Frontal cortex (tissue), 4 donors: ENCODE measurements at places on chromosomes 6 and 20. TPM values are rescaled to one million over a fixed set of nuclear protein-coding genes. Genes with fewer than 3 reads are reported as not detected.

MCCD1 gene
- not detected for total RNA-seq

DNA sequence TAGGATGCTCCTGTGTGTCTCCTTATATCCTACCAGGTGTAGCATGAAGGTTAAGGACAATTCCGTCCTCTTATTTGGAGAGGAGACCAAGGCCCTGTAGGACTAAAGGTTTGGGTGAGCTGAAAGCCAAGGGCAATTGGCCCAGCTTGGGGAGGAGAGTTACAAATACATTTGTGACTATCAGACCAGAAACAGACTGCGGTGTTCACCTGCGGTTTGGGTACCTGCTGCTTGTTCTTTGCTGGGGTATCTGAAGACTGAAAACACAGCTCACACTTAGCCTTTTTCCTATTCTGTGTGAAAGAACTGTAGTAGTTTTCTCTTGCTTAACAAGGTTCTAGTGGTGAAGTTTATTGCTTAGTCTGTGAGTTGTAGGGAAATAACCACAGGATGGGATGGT is 55.0 kb downstream of the ESR1 start:
- no peak for DNase-seq

MOCS3 gene
- 9.4 TPM for total RNA-seq

DNA sequence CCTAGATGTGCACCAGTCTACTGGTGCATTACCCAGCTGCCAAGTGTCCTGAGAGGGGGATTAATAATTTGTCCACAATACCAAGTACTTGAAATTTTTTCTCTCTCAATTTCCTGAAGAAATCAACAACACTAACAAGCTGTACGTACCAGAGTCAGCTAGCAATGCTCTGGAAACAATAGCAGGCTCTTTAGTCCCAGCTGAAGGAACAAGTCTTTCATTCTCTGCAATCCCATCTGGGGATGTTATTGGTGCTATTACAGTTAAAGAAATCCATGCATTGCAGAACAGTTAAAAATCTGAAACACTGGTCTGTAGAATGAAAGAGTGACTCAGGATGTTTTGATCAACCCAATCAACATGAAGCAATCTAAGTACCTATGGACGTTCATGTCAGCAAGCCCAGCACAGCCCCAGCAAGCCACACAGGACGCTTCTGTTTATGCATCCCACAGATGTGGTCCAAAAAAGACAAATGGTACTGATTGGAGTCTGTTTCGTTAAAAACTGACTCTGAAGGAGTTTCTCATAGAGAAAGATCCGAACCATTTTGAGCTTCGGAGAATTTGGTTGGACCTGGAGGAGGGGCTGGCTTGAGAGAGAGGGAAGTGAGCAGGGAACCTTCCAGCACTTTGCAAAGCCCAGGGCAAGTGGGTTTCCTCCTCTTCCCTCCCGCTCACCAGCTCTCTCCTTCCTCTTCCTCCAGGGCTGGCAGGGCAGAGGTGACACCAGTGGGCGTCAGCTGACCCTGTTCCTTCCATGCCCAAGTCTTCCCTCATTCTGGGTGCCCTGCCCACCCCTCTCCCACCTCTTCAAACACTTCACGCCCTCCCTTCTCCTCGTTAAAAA is 11.9 kb downstream of the PRR18 start:
- DNase-seq, result no peak

GRCh38 chr6:7170117-7170732 is 62.5 kb downstream of the RREB1 start:
- DNase-seq, result no peak

- DNase-seq, result no peak
Measured at GRCh38 chr20:36623444-36623843, 17.9 kb downstream of the RAB5IF start.

CCHCR1 gene
- 5.7 TPM for total RNA-seq

GRCh38 chr6:7770601-7771000 is 44.7 kb downstream of the BMP6 start:
- no peak for DNase-seq

- DNase-seq, result no peak
Measured at GRCh38 chr6:27375613-27376079, 12.9 kb upstream of the ZNF391 start.

- DNase-seq, result no peak
Measured at GRCh38 chr6:51934098-51934497, 153.3 kb downstream of the PKHD1 start.

GRCh38 chr6:22829070-22829469 is 259.7 kb downstream of the HDGFL1 start:
- no peak for DNase-seq

DNA sequence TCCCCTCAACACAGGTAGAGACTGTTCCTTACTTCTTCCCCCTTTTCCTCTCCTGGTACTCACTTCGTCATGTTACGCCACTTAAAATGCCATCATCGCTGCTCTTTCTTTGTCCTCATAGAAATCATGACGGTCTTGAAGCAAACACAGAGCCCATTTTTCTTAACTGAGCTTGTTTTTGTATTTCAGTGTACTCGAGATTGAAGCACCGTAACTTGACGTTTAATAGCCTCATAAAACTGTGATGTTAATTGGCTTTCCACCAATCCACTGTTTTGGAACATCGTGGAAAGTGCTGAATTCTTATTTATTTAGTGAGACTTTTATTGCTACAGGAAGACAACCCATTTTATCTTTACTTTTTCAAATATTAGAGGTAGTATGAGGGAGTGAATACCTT is 38.7 kb downstream of the DUSP22 start:
- DNase-seq, result no peak

GRCh38 chr6:151093706-151094105 is 146.1 kb upstream of the AKAP12 start:
- no peak for DNase-seq

- no peak for DNase-seq
Measured at GRCh38 chr6:72709431-72709830, 87.6 kb downstream of the KCNQ5 start.

DNA sequence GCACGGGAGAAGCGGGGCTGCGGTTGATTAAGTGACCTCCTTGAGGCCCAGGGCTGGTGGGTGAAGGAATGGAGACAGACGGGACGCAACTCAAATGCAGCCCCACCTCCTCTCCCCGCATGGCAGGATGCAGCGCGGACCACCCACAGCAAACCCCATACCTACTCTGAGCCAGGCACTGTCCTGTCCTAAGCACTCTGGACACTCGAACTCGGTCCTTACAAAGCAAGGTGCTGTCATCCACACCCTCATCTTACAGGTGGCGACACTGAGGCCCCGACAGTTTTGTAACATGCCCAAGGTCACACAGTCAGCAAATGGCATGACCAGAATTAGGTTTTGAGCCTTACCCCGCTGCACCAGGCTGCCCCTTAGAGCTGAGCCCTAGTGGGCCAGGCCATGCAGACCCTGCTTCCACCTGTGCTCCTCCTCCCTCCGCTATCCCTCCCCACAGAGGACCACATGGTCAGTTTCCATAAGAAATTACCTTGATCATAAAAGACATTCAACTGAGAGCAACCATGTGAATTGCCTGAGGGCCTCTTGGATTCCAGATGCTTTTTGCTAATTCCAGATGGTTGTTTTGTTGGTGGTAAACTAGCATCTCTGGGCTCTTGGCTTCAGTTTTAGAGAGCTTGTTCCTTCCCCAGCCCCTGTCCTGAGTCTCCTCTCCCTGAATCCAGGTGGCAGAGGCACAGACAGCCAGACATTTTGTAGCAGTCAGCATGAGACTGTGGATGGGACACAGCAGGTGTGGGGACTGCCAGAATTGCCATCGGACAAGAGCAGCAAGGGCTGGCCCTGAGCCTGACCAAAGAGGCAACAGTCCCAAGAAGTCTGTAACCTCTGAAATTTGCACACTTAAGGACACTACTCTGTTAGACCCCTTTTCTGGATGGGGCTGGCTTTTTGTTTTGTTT is 171.9 kb upstream of the PMEPA1 start:
- DNase-seq, result no peak

CFB gene
- total RNA-seq, result 0.82 TPM

MAN1A1 gene
- 24.9 TPM for total RNA-seq

DNA sequence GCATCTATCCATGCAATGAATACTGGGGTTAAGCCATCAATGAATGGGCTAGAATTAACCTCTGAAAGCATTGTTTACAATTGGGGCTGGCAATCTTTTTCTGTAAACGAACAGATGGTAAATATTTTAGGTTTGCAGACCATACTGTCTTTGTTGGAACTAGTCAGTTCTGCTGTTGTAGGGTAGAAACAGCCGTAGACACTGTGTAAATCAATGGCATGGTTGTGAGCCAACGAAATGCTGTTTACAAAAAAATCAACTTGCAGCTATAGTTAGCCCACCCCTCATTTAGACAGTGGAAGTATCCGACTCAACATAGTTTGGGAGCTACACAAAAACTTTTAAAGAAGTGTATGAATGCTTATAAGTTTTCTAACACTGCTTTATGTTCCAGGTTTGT is 91.5 kb downstream of the BCKDHB start:
- DNase-seq, result no peak

LBP gene
- total RNA-seq, result not detected

- no peak for DNase-seq
Measured at GRCh38 chr6:130314271-130314670, 51.5 kb upstream of the TMEM200A start.

GRCh38 chr6:148747145-148747470 is 278 bp downstream of the UST start:
- DNase-seq, result peak; percentile 55

VGLL2 gene
- total RNA-seq, result not detected

- DNase-seq, result no peak
Measured at GRCh38 chr20:19967445-19967844, 49.7 kb upstream of the NAA20 start.

ERVFRD-1 gene
- not detected for total RNA-seq

DNA sequence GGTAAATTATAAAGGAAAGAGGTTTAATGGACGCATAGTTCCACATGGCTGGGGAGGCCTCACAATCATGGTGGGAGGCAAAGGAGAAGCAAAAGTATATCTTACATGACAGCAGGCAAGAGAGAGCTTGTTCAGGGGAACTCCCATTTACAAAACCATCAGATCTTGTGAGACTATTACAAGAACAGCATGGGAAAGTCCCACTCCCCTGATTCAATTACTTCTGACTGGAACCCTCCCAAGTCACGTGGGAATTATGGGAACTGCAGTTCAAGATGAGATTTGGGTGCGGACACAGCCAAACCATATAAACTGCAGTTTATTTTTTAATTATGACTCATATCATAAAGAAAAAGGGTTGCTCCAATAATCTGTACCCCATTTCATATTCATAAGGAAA is 22.3 kb upstream of the HLA-DQA2 start:
- DNase-seq, result no peak

SMPDL3A gene
- 13.0 TPM for total RNA-seq

GRCh38 chr6:106083618-106084017 is 2.5 kb upstream of the PRDM1 start:
- no peak for DNase-seq

- no peak for DNase-seq
Measured at GRCh38 chr6:154093231-154094044, 54.4 kb downstream of the OPRM1 start.

GRCh38 chr6:45054610-45055009 is 273.5 kb upstream of the RUNX2 start:
- DNase-seq, result no peak

DYNLT2 gene
- 2.0 TPM for total RNA-seq

- no peak for DNase-seq
Measured at GRCh38 chr6:28868873-28869272, 54.9 kb downstream of the TRIM27 start.

MYLK4 gene
- 0.41 TPM for total RNA-seq

TP53TG5 gene
- total RNA-seq, result not detected

DNA sequence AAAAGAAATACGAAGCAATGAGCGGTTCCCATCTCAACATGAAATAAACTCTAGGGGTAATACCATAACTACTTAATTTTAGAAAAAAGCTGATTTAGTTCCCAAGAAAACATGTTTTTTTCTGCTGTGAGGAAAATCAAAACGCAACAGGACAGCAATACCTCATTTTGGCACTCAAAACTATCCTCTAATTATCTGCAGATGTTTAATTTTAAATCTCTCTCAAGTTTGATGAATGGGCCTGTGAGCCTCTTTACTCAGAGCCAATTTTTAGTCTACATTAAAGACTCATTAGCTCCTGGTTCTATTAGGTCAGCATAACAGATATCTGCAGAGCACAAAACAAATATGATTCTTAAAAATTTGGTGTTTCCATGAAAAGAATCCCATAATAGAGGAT is 28.1 kb downstream of the RNF24 start:
- DNase-seq, result no peak

- DNase-seq, result no peak
Measured at GRCh38 chr6:156427345-156427744, 349.8 kb upstream of the ARID1B start.

- DNase-seq, result no peak
Measured at GRCh38 chr6:132482581-132482980, 30.3 kb downstream of the STX7 start.

- no peak for DNase-seq
Measured at GRCh38 chr20:1301031-1301529, 27.9 kb downstream of the SDCBP2 start.

AIF1 gene
- 6.9 TPM for total RNA-seq

C20orf202 gene
- total RNA-seq, result 0.41 TPM

DNA sequence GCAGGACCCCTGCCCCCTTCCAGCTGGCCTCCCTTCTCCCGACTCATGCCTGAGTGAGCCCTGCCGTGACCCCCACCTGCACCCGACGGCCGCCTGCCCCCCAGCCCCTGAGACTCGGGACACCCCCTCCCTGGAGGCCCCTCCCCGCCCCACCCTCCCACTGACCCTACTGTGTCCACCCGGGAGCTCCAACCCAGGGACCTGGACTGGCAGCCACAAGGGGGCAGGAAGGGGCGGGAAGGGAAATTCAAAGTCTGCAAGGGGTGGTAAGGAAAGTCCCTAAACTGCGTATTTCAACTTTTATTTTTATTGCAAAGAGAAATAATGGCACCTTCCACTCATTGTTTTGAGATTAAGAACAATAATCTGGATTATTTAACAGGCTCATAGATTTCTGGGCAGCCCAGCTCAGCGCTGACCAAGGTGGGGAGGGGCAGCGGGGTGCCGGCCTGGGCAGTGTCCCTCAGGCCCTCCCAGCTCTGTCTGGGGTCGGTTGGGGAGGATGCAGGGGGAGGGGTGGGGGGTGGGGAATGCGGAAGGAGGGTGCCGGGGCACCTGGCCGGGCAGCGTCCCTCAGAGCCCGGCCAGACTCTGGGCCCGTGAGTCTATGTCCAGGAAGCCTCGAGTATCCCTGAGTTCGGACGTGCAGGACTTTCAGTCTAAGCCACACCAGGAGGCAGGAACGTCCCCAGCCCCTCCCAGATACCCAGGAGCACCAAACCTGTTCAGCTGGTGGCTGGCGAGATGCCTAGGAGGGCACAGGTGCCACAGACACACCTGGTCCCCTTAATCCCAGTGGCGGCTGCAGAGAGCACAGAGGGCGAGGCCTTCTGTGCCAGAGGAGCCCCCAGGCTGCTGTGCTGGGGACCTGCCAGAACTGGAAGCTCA is 1.3 kb upstream of the PTK6 start:
- no peak for DNase-seq
